NCI-H1930 (cell line): ENCODE measurements at places on chromosomes 5 and 9.
A peak's percentile ranks its signal among the peaks of the same experiment; 100 is the strongest.

DNA sequence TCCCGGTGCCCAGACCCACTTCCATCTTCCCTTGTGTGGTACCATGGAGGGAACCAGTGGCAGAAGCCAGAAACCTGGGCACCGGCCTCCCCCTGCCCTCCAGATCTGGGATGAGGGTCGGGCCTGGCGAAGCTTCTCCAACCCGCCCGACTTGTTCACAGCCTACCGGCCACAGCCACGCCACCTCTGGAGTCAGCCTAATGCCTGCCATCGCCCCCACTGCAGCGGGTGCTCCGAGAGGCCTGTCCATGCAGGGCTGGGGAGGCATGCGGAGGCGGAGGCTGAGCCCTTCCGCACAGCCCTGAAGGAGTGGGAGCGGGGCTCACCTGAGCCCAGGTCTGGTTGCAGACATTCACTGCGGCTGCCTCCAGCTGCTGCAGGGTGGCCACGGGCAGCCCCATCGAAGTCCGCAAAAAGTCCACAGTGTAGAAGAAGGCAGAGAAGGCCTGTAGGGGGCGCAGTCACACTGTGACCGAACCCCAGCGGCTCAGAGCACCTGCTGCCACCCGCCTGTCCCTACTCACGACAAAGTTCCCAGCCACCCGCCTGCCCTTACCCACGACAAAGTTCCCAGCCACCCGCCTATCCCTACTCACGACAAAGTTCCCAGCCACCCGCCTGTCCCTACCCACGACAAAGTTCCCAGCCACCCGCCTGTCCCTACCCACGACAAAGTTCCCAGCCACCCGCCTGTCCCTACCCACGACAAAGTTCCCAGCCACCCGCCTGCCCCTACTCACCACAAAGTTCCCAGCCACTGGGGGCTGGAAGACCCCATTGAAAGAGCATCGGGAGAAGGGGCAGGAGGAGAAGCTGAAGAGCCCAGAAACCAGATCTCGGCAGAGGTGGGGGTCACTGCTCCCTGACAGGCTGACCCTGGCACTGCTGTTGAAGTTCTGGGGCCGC is 3.8 kb upstream of the NPDC1 start:
- peak; percentile 67 for DNase-seq

DNA sequence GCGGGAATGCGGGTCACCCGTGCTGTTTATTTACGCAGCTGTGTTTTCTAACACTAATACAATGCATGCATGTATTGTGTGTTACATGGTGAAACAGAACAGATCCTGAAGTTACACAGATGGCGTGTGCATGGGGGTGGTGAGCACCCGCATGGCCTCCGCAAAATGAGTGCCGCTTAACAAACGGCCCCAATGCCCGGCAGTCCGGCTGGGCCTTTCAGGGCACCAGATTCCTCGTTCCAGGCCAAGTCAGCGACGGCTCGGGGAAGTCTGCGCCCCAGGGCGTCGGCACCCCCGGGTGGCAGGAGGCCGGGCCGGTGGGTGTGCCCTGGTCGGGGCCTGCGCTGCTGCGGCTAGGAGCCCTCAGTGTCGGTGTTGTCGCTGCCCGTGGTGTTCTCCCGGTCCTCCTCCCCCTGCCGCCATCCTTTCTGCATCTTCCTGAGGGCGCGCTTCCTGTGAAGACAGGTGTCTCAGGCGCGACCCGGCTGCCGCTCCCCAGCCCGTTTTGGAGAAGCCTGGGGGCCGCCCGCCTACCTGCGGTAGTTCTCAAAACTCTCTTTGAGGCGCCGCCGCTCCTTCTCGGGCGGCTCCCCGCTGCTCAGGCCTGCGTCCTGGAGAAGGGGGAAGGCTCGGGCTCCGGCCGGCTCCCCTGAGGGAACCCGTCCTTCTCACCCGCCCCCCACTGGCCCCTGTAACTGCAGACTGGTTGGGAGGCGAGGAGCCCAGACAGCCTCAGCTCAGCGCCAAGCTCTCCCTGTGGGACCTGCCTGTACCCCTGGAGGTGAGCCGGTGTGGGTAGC is 605 bp upstream of the DNLZ start:
- no peak for DNase-seq

- DNase-seq = no peak
Measured at GRCh38 chr5:125491986-125492492, 745.6 kb upstream of the ZNF608 start.

DNA sequence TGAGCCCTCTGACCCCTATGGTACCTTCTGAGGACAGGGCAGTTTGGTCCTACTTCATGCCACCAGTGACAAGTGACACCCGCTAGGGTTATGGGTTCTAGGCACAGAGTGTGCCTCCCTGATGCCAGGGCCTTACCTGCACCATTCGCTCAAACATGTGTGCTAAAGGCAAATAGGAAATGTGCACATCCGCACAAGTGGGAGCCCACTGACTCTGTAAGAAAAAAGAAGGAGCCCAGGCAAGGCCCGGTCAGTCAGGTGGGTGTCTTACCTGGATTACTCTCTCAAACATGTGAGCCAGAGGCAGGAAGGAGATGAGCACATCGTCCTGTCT is 29.1 kb upstream of the MEIKIN start:
- DNase-seq = no peak

DNA sequence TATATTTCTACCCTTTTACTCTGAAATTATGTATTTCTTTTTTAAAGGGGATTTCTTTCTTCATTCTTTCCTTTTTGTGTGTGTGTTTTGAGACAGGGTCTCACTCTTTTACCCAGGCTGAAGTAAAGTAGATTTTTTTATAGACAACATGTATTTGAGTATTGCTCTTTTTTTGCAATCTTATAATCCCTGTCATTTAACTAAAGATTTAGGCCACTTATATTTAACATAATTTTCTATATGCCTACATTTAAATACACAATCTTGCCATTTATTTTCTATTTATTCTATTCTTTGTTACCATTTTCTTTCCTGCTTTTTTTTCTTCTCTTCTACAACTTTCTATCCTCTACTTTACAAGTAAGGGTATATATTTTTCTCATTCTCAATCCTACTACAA is 416.0 kb upstream of the IRX2 start:
- DNase-seq = no peak

DNA sequence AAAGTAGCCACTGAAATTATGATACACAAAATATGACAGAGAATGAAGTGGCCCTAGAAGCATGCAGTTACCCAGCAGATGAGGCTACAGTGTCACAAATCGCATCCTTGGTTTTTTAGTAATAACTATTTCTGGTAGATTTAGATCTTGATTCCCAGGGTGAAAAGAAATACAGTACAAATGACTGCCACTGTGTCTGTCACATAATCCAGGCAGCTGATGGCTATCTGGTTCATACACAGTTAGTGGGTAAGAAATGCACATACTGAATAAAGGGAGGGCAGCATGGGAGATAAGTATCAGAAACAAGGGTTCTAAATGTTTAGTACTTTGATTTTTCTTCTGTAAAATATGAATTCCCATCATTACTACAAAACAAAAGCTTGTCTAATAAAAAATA is 41.5 kb downstream of the POC5 start:
- no peak for DNase-seq

DNA sequence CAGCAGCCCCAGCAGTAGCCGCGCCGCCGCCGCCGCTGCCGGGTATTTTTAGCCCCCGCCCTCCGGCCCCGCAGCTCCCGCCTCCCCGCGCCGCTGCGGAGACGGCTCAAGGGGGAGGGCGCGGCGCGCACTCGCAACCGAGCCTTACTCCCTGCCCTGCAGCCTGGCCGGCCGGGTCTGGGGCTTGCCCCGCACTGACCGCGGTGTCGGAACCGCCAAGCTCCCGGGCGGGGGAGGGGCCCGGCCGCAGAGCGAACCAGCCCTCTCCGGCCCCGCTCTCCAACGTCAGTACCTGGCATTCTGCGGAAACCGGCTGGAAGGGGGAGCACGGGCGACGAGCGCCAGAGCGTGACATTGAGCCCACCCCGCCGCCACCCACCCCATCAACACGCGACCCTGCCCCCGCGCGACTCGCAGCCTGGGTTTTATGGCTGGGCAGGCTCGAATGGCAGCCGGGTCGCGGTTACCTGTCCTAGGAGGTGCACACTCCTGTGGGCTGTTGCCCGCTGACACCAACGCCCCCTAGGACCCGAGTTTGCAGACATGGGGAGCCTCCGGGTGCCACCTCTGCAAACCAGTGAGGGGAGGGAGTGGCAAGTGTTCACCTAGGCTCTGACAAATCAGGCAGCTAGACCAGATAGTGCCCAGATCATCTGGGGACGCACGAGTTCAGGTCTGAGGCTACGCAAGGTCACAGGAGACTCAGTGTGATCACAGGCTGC is at the start of gene ACSL6:
ACSL6 (minus strand) TSS at position 37 of the 722 bp plus-strand sequence. CDS start 105 bp downstream, outside the sequence.
- DNase-seq = no peak

GRCh38 chr5:57817924-57818323 is 335.3 kb upstream of the ACTBL2 start:
- DNase-seq = no peak
